Inflammatory macrophage treated with lipopolysaccharide for 1 hour (primary cell): ENCODE measurements at places on chromosomes 4 and X.

GRCh38 chr4:81605271-81605670 lies 133.6 kb upstream of the RASGEF1B start:
- DNase-seq, result peak; percentile 36

GRCh38 chr4:173793937-173794510 lies 264.0 kb upstream of the HAND2 start:
- DNase-seq, result no peak

GRCh38 chr4:110474481-110474880 lies 1.5 kb upstream of the ENPEP start:
- DNase-seq, result no peak

DNA sequence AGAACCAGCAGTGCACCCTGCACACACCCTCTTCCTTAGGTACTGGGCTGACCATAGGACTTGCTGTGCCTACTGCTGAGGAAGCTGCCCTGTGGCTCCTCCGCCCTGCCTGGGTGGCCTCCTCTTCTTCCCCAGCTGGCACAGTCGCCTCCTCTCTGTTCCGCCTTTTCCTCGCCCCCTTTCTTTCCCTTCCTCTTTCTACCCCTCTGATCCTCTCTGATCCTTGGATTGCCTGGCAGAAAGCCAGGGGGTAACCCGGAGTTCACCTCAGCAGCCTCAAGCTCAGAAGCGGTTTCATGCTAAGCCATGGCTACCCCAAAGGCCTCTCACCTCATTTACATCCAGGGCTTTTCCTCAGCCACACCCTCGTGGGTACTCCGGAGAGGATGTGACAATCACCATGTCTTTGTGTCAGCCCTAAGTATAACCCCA lies 136.2 kb downstream of the SMIM20 start:
- DNase-seq, result peak; percentile 83

DNA sequence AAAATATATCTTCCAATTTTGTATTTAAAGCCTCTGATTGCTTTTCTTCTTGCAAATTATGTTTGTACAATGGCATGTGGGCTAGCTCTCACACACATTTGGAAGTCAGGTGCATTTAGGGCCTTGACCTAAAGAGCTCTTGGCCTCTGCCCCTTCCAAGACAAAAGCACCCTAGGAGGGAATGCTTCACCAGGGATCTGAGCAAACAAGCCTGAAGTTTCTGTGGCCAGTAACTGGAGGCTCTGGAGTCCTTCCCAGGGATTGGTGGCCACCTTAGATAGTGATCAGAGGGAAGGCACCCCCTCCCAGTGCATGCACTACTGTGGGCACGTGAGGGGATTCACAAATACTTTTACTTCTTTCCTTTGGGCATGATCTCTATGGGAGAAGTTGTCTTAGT lies 60.3 kb upstream of the DIPK2B start:
- DNase-seq, result no peak

DNA sequence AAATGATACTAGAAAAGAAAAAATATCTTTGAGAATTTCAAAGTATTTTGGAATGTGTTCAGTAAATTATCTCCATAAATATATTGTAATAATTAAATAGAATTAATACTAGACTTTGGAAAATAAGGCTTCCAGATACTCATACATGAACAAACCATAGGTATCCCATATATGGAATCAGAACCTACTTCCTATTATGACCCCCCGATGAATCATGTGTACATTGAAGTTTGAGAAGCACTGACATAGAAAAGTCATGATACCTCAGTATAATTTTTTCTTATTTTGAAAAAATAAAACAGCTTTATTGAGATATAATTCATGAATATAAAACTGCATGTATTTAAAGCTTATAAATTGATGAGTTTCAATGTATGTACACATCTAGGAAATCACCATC lies 27.2 kb upstream of the SMARCA5 start:
- no peak for DNase-seq

GRCh38 chr4:84063619-84064018 lies 435.5 kb downstream of the NKX6-1 start:
- DNase-seq, result no peak

- no peak for DNase-seq
Observed at GRCh38 chr4:89682808-89683207, 154.2 kb downstream of the SNCA start.

DNA sequence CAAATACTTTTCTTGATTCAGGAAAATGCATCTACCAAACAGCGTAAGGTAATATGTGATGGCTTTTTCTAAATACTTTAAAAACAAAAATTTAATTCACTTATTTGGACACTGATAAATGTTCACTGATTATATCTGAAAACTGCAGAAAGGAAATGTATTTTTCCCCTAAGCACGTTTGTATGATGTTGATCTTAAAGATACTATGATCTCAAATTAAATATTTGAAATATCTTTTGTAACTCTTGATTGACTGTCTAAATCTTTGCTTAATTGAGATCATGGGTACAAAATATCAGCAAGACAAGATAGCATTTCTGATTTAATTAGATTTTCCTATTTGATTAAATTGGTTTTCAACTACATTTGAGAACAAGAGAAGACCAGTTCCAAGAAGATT lies 281.0 kb upstream of the UGT8 start:
- DNase-seq, result no peak

GRCh38 chrX:11533199-11533651 lies 132.5 kb downstream of the ARHGAP6 start:
- peak; percentile 69 for DNase-seq

- no peak for DNase-seq
Observed at GRCh38 chr4:165874072-165874790, 1.2 kb downstream of the TLL1 start.

DNA sequence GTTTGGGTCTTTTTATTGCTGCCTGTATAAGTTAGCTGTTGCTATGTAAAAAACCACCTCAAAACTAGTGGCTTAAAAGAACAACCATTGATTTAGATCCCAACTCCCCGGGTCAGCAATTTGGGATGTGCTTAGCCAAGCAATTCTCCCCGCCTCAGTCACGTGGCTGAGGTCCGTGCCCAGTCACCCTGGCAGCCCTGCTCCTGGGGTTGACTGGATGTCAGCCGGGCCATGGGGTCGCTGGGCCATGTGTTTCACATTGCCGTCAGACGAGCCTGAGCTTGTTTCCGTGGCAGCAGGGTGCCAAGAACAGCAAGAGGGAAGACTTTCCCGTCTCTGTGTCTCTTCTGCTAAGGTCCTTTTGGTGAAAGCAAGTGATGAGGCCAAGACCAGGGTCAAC lies 345.7 kb upstream of the FAT1 start:
- DNase-seq, result no peak

GRCh38 chr4:137543198-137543597 lies 10.9 kb upstream of the PCDH18 start:
- DNase-seq, result no peak

- DNase-seq, result no peak
Observed at GRCh38 chrX:17629519-17629918, 107.8 kb upstream of the SCML1 start.

- DNase-seq, result no peak
Observed at GRCh38 chr4:106529348-106530023, 160.9 kb upstream of the GIMD1 start.

DNA sequence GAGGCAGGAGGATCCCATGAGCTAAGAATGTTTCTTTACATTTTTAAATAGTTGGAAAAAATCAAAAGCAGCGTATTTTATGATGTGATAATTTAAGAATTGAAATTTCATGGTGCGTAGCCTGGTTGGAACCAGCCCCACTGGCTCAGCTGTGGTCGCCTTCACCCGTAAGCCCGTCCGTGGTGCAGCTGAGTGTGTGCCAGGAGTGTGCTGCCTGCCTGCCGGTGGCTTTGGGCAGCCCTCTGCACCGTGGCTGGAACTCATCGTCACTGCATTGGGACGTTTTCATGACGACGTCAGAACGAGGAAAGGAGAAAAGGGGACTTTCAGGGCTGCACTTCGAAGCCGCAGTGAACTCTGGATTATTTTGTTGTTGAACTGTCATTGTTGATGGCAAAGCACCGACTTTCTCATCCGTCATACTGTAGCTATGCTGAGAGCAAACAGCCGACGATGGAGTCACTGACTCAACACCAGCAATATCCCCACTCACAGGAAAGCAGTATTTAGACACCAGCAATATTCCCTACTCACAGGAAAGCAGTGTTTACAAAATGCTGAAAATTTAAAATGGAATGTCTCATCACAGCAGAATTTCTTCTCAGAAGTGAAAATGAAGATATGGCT lies 35.1 kb downstream of the PCGF3 start:
- no peak for DNase-seq

DNA sequence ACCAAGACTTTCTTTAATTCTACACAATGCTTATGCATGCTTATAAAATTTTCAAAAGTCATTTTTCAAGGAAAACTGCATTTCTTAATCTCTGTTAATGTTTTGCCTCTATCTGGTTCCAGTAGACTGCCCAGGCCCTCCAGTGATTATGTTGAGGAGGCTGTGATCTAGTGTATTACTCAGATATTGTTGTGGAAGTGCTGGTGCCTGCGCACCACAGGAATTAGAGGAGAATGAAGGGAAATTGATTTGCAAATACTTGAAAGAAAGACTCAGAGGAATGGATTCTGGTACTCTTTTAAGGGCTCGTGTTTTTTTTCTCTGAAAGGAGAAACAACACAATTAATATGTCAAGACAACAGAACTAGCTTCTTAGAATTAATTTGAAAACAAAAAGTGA lies 1015.1 kb downstream of the RPA4 start:
- no peak for DNase-seq

DNA sequence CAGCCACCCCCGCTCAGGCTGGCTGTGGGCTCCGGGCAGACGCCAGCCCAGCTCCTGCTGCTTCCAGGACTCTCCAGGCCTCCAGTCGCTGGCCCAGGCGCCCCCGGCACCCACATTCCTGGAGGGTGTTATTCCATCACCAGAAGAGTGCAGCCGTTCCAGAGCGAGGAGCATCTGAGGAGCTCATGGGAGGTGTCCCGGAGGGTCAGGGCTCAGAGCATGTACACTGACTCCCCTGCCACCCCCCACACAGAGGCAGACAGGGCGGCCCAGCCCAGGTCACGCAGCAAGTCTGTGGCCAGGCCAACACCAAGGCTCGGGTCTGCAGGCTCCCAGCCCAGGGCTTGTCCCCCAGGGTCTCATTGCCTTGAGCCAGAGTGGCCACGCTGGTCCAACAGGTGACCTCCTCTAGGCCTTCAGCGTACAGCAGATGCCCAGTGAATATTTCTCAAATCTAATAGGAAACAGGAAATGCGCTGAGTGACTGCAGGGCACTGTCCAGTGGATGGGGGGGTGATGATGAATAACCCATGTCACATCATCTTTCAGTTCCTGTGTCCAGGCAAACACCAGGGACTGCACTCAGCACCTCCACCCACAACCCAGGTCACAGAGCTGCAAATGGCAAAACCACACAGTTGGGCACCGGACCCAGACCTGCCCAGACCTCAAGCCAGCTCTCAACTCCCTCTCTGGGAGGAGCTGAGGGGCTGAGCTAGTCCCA lies 37.2 kb downstream of the ABLIM2 start:
- DNase-seq, result peak; percentile 6

DNA sequence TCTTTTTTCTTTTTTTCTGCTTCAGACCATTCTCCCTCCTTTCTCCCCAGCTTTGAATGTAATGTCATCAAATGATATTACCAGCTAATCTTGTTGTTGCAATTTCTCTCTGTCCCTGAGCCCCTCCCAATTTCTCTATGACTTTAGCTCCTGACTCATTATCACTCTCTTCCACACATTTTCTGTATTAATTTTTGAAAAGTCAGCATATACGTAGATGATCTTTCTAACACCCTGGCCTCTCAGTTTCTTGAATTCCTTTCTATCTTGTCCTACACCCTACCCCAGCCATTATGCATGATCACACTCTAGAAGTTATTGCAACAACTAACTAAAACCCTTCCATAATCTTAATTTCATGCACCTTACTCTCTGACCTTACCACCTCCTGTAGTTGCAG lies 13.1 kb upstream of the TRPC3 start:
- no peak for DNase-seq

DNA sequence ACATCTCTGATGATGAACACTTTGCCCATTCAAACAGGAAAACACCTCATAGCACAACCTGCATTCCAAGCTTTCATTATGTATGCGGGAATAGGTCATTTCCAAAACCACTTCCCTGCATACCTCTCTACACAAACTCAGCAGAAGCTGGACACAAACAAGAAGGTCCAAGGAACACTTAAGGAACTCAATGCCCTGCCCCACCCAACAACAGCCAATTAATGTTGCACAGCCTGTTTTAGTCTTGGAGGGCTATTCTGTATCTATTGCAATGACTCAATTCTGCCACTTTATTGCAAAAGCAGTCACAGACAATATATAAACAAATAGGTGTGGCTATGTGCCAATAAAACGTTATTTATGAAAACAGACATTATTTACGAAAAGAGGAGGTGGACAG lies 16.7 kb downstream of the OPHN1 start:
- DNase-seq, result no peak

DNA sequence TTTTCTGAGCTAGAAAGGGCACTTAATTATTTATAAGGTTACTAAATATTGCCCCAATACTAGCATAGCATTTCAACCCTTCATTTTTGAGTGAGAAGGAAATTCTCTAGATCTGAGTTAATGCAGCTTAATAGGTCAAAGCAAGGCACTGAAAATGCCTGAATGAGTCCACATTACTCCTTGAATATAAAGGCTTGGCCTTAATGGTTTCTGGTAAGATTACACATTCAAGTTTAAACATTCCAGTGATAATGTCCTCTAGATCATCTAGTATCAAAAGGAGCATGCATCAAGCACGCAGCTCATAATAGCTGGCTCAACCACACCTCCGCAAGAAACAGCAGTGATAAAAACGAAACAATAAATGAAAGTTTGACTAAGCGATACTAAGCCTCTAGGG lies 87.5 kb downstream of the SPANXN3 start:
- no peak for DNase-seq
